ENCODE measurements at places on chromosomes 13 and 19.

- DNase-seq: no peak
Observed at GRCh38 chr19:4933528-4933927, 24.2 kb downstream of the UHRF1 start.

- DNase-seq: no peak
Observed at GRCh38 chr13:27168086-27168485, 3.5 kb downstream of the USP12 start.

DNA sequence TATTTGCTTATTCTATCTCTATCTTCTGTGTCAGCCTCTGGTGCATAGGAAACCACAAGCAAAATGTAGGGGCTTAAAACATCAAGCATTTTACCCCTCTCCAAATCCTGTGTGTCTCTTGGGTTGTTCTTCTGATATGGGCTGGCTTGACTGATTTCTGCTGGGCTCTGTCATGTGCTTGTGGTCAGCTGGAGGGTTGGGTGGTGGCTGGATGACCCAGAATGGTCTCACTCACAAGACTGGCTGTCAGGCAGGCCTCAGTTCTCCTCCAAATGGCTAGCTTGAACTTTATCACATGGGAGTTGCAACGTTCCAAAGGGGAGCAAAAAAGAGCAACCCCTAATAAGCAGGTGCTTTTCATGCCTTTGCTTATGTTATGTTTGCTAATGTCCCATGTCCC is 9.6 kb upstream of the LYPD5 start:
- DNase-seq: no peak

- no peak for DNase-seq
Observed at GRCh38 chr13:96581741-96582140, 412.5 kb downstream of the OXGR1 start.

- DNase-seq: no peak
Observed at GRCh38 chr19:12665671-12666264, 774 bp downstream of the MAN2B1 start.

DNA sequence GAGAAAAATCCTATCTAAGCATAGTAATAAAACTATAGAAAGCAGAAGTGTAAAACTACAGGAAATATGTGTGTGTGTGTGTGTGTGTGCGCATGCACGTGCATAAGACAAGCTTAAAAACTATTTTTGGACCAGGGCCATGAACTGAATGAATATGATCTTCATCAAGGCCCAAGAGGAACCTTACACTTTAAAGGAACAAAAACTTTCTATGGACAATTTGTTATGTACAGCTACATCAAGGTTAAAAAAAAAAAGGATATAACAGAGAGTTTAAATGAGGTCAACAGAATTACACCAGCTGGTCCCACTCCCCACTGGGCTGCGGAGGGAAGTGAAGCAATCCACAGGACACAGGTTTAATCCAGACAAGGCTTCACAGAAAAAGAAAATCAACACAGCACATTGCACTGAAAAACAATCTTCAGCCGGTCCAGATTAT is 151.1 kb downstream of the LHFPL6 start:
- DNase-seq: no peak

- DNase-seq: no peak
Observed at GRCh38 chr13:111031531-111031961, 83.6 kb upstream of the ARHGEF7 start.

- DNase-seq: no peak
Observed at GRCh38 chr13:51130348-51130747, 19.3 kb upstream of the C13orf42 start.

GRCh38 chr19:41570639-41571112 is 5.3 kb upstream of the CEACAM21 start:
- DNase-seq: peak; percentile 79

- no peak for DNase-seq
Observed at GRCh38 chr13:90618133-90618532, 729.4 kb upstream of the MIR17HG start.

- DNase-seq: no peak
Observed at GRCh38 chr13:83220241-83220640, 662.0 kb downstream of the SLITRK1 start.

DNA sequence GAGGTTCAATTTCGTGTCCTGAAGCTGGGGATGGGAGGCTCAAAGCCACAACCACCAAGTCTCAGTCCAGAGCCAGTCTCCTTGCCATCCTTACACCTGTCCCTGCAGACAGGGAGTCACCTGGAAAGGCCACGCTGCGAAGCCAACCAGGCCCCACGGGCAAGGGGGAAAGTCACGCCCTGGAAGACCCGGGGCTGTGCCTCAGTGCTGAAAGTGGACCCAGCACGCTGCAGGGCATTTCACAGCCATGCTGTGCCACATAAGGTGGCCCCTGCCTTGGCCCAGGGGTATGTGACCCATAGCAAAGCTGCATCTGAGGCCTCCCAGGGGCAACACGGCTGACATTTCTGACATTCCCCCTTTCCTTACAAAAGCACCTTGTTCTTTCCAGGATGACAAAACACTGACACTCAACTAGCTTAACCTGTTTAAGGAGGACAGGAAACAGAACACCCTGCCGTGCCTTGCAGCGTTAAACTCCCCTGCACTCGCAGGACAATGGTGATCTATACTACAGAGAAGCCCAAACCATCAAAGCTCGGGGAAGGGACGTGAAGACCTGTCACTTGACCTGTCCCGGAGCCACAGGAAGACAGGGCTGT is 14.8 kb downstream of the CHERP start:
- no peak for DNase-seq

GRCh38 chr19:41945135-41945766 is 13.9 kb downstream of the RABAC1 start:
- no peak for DNase-seq

- peak; percentile 20 for DNase-seq
Observed at GRCh38 chr13:110403721-110404120, 96.6 kb downstream of the COL4A2 start.

- DNase-seq: no peak
Observed at GRCh38 chr13:114264886-114265611, 16.4 kb upstream of the UPF3A start.

DNA sequence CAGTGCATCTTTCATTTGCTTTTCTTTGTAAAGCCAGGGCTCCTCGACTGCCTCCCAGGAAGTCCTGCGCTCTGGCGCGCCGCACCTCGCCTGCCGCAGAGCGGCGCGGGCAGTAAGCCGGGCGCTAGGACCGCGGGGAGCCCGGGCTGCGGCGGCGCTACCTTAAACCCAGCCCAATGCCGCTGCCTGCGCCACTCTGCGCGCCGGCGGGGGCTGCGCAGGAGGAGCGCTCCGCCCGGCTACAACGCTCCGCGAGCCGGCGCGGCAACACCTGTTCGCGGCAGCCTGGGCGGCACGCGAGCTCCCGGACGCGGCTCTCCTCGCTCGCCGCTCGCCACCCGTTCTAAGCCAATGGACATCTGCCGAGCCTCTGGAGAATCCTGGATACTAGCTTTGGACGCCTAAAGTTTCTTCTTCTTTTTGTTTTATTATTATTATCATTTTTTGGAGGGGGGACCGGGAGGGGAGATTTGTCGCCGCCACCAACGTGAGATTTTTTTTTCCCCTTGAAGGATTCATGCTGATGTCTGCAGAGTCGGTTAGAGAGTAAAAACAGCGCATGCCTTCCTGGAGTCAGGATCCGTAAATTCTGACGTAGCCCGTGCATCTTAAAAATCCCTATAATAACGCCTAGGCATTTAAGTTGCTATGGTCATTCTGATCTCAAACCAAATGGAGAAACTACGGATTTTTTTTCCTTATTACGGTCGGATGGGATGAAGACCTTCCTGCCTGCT is at the start of gene FGF9:
TSS of gene FGF9 (plus strand) at position 191 of the 737 bp plus-strand sequence. CDS start 840 bp downstream, outside the sequence.
- DNase-seq: peak; percentile 84

DNA sequence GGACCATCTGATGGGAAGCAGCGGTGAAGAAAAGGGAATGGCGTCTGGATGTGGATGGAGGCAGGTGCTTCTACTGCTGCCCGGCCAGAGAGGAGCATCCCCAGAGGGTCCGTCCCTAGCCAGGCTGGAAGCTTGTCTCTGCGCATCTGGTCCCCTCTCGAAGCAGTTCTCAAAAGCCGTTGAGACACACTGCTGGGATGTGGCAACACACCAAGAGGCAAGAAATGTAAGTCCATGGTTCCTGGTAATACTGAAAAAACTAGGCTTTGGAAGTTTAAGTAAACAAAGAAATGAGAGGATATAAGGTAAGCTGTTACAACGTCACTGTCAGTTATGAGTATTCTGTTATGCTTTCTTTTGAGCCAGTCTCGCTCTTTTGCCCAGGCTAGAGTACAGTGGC is 15.1 kb upstream of the FFAR2 start:
- no peak for DNase-seq

DNA sequence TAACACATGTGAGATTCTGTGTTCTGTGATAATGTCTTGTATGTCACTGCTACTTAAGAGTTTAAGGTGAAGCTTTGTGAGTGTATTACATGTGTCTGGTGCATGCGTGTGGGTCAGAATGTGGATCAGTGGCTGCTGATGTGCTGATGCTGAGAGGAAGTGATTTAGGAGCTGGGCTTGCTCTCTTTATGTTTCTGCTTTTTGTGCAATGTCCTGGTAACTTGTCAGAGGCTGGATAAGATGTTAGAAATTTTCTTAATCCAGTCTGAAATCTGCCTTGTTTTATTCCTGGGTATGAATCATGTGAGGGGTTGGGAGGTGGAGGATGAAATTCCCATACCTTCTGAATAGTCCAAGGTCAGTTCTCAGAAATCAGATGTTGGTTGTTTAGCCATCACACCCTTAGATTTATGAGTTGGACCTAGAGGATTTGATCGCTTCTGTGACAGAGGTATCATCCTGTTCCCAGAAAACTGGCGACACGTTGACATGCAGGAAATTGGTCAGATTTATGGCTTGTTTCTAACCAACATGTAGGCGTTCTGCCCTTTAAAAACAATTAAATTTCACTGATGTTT is 24.5 kb upstream of the CXCL17 start:
- DNase-seq: no peak

DNA sequence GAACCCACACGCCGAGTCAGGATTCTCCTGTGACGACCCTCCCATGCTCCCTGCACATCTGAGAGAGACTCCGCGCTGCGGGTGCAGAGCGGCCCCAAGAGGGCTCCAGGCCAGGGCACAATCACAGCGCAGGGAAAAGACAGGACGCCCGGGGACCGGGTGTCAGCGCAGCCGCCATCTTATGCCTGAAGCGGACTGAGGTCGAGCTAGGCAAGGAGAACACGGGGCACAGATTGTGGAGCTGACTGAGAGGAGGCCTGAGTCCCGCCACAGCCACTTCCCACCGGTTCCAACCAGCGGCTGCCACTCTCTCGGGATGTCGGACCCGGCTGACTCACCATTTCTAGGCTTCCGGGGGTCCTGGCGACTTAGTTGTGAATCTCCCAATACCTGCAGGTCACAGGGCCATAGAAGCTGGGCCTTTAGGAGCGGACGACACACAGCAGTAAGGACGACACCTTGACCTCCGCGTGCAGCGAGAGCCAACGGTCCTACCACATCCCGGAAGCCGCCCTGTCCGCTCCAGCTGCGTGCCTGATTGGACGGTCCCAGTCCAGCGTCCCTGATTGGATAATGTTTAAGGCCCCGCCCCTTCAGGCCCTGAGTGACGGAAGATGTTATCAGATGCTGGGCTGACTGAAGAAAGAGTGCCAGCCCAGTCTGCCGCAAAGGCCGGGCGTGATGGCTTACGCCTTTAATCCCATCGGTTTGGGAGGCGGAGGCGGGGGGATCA is at the start of gene ZNF728:
TSS of gene ZNF728 (minus strand) at position 487 of the 733 bp plus-strand sequence. CDS start at position 341, 146 bp downstream.
- no peak for DNase-seq

DNA sequence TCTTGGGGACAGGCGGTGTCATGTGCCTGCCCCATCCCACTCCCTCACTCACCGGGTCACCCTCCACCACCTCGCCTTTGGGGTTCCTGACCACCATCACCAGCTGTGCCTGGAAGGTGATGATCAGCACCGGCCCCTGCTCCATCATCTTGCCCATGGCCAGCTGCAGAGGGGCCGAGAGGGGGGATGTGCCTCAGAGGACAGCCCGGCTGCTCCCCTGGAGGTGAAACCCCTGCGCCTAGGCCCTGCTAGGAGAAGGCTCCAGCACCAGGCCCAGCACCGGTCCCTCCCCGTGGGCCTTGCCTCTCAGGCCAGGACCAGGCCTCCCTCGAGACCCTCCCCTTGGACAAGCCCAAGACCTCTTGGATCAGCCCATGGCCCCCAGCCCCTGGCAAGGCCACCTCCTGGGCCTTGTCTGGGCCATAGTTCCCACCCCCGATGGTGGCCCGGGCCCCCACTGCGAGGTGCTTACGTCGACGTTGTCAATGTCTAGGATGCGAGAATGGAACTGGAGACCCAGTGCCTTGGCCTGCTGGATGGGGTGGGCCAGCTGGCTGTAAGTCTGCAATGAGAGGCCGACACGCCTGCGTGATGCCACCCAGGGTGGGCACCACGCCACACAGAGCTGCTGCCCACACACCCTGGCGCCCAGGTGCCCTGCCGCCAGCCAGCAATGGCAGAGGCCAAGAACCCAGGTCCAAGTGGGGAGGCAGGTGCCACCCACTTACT is 1.8 kb upstream of the CTXN1 start:
- DNase-seq: no peak

DNA sequence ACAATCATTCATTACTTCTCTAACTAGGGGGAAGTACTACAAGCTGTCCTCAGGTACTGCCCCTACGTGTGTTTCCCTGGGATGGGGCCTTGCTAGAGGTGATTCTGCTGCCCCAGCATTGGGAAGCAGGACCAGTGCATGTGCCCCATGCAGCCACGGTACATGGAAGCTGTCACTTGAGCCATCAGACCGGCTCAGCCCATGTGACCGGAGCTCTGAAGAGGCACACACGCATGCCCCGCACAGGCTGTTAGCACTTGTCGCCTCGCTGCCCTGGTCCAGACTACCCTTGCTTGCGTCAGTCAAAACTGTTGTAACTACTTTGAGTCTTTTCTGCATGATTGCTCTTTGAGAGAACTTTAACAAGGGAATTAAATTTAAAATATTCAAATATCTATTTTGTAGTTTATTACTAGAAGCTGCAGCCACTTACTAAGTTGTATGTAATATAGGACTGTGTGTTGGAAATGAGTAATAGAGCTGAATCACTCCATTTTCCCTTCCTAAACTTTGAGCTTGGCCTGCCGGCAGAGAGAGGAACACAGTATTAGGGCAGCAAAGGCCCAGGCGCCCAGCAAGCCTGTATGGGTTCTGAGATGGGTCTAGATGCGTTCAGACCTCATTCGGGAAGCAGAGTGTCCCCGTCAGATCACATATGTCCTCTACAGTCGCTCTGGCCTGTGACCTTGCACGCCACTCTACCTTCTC is 42.2 kb downstream of the DHRS12 start:
- DNase-seq: no peak

GRCh38 chr19:48111280-48111679 is 663 bp upstream of the PLA2G4C start:
- DNase-seq: no peak

DNA sequence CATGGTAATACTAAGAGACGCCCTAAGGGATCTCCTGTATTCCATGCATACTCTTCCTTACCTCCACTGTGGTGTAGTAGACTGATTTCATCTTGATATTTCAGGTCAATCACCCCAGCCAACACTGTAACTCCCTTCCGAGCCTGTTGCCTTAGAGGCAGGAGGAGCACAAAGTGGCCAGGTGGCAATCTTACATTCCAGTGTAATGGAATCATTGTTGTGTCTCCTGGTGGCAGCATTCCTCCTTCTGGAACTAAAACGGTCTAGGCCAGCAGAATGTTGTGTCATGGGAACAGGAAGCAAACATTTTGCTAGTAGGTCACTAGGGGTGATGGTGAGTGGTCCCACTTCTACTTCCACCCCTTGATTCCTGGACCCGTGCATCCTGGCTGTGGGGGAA is 405.7 kb upstream of the SLC10A2 start:
- no peak for DNase-seq

All from right forelimb (tissue), 1 donor.